CD4-positive, alpha-beta T cell (primary cell): ENCODE measurements at places on chromosomes 2 and 18.

DNA sequence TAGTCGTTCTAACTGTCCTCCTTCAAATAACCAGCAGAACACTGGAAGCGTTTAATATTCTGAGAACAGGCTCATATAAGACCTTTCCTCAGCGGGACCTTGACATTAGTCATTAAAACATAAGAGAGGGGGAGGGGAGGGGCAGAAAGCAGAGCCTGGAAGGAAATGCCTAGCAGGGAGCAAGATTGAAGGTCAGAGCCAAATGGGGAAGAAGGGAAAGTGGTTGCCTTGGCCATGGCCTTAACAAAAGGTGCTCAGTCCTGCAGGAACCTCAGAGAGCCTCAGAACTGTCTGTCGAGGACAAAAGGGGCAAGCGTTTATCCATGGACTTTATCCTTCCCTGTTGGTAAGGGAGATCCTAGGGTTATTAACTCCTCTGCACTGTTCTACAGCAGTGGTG lies 856 bp upstream of the PLA2R1 start:
- DNase-seq, result no peak

DNA sequence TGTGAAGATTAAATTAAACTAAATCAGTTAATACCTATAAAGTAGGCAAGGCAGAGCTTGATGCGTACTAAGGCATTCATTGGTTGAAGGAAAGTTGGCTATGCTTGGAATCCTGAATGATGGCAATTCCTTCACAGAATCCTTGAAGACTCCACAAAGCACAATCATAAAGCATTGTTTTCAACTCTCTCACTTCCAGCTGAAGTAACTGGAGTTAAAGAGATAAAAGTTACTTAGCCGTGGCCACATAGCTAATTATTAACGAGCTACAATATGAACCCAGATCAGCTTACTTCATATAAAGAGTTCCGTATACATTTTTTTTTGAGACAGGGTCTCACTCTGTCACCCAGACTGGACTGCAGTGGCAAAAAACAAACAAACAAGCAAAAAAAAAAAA lies 483.9 kb upstream of the DDX18 start:
- no peak for DNase-seq

DNA sequence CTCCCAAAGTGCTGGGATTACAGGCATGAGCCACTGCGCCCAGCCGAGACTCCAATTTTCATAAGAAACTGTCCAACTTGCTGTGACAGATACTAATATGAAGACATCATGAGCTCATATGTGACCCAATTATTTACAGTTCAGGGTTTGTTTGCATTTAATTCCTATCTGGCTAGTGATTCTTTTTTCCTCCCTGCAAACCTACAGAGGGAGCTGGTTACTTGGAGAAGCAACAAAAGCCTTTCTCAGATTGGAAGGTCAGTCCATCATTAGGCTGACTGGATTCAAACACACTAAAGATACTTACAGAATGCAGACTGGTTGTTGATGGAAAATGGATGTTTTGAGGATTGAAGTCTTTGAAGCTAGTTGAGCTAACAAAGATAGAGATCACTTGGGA lies 176.4 kb downstream of the ANKRD44 start:
- DNase-seq, result no peak

GRCh38 chr2:156489750-156490465 lies 53.7 kb downstream of the GPD2 start:
- no peak for DNase-seq

- no peak for DNase-seq
These were observed 596.6 kb downstream of the XIRP2 start for GRCh38 chr2:167484875-167485274.

DNA sequence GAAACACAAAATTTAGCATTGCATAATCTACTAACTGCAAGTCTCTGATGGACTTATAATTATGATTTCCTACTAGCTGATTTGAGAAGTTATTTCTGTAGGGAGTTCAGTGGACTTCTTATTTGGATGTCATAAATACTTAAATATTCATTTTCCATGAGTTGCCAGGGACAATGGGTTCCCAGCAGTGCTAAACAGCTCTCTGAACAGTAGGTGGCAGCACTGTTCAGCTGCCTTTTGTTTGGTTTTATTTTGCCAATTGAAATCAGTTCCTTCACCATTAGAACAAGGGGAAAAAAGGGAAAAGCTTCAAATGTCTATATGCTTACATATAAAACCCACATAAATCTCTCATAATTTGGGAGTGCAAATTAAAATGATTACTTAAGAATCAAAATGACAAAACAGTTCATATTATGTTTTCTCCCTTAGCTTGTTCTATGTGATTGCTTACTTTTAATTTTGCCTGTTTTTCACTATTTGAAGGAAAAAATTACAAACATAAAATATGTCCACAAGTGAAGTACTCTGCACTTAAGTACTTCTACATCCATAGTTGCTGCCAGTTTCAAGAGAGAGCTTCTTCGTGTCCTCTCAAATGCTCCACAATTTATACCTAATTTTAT lies 898.9 kb downstream of the CPS1 start:
- no peak for DNase-seq
